ENCODE measurements at places on chromosomes 5 and 9.
A peak's percentile ranks its signal among the peaks of the same experiment; 100 is the strongest.

DNA sequence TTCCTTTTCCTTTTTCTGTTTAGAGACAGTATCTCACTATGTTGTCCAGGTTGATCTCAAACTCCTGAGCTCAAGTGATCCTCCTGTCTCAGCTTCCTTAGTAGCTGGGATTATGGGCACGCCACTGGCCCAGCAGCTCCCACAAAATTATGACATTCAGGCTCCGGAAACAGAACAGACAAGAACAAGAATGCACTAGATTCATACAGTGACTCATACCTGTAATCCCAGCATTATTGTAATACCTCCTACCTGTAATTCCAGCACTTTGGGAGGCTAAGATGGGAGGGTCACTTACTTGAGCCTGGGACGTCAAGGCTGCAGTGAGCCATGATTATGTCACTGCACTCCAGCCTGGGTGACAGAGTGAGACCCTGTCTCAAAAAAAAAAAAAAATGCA, 26.7 kb upstream of the B4GALT1 start:
- no peak for DNase-seq

DNA sequence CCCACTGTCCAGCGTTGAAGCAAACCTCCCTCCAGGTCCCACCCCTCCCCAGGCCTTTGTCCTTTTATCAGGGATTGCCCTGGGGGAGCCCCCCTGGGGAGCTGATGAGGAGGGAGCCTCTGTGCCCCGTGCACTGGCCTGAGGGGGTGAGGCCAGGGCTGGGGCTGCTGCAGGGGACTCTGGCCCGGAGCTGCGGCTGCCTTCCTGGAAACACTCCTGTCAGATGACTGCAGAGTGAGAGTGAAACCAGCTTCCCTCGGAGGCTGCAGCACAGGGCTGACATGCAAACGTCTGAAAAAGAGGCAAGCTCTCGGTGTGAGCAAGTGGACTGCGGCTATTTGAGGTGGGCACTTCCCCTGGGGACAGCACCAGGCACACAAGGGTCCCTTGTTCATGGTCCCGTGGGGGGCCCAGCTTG, 4.6 kb upstream of the TRAF2 start:
- peak; percentile 36 for DNase-seq

GRCh38 chr5:10800852-10801251, 39.8 kb upstream of the DAP start:
- no peak for DNase-seq

- no peak for DNase-seq
These were observed 194.1 kb downstream of the CACNA1B start for GRCh38 chr9:138071731-138072130.

DNA sequence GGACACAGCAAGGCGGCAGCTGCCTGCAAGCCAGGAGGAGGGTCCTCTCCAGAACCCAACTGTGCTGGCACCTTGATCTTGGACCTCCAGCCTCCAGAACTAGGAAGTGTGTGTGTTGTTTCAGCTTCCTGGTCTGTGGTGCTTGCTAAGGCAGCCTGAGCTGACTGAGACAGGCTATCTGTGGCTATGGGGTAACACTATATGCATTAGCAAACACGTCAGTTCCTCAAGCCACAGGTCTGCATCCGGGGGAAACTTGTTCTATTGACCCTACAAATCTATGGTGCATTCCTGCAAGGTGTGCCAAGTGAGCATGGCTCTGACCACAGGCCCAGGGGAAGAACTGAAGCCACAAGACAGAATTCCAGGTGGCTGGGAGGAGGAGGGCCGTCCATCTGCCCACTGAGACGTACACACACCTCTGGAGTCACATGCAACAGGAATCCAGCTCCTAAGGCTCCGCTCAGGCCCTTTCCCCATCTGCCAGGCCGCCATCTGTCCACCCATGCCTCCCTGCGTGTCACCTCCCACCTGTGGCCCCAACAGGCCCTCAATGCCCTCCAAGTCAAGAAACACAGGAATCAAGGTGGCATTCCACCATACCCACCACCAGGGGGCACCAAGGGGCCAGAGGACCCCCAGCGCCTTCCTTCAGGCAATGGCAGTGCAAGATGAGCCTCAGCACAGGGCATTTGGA, 174.9 kb downstream of the ROR2 start:
- peak; percentile 23 for DNase-seq

DNA sequence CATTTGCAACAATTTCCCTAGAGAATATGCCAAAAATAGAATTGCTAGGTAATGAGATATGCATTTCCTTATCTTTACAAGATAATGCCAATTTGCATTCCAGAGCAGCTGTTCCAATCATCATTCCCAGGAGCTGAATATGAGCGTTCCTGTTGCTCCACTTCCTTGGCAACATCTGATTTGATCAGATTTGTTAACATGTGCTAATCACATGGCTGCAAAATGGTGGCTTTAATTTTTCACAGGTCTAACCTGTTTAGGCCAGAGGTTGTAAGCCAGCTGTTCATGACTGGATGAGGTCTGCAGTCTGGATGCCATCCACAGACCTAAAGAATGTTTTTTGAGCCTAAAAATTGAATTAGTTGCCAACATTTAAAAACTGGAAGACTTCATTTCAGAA, 220.7 kb upstream of the IL12B start:
- no peak for DNase-seq

- DNase-seq, result no peak
These were observed 442 bp downstream of the ZNF510 start for GRCh38 chr9:96777426-96777864.
